ENCODE measurements at places on chromosomes 1 and 21.
A peak's percentile ranks its signal among the peaks of the same experiment; 100 is the strongest.

DNA sequence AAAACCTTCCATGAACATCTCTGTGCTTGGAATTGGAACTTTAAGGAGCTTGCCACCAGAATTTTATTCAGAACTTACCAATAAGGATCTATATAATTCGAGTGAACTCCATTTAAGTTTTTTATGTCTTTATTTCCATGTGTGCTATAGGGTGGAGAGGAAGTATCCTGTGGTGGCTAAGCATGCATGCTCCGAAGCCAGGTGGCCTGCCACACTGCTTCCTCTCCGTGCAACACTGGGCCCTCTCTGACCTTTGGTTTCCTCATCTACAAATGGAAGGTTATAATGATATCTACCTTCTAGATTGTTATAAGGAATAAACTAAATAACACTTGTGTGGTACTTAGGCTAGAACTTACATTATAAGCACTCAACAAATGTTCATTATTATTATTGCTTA is 382.1 kb downstream of the PTPRC start:
- DNase-seq, result no peak

DNA sequence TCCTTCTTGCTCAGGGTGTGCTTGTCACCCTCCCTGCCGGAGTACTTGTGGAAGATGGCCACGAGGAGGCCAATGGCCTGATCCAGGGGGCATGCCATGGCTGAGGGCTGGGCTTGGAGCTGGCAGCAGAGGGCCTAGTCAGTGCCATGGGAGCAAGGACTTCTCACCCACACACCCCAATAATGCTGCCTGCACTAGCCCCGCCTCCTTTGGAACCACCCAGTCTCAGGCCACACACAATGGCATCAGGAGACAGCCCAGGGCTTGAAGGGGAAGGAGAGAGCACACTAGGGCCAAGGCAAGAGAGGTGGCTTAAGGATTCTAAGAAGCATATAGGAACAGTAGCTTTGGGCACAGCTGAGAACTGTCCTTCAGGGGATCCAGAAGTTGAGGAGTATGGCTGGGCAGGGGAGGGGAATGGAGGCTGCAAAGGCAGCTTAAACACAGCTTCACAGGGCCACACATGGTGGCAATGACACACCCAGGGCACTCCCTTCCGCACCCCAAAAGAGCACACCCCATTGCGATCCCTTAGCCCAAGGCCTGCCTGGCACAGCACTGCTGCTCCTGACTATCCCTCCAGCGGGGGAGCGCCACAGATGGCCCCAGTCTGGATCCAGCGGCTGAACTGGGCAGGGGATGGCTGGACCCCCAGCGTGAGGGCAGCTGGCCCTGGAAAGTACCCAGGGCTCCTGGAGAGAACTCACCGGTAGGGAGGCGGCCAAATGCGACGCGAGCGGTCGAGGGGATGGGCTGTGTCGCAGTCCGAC is at the start of gene S100A6:
Gene S100A6 (minus strand): TSS at position 750 of the 770 bp plus-strand sequence. CDS start 652 bp downstream, at position 98.
- DNase-seq, result peak; percentile 64

- peak; percentile 76 for DNase-seq
These were observed 110.5 kb downstream of the CNIH3 start for GRCh38 chr1:224726441-224727182.

- DNase-seq, result peak; percentile 79
These were observed 90.5 kb upstream of the TLR5 start for GRCh38 chr1:223233410-223234169.

DNA sequence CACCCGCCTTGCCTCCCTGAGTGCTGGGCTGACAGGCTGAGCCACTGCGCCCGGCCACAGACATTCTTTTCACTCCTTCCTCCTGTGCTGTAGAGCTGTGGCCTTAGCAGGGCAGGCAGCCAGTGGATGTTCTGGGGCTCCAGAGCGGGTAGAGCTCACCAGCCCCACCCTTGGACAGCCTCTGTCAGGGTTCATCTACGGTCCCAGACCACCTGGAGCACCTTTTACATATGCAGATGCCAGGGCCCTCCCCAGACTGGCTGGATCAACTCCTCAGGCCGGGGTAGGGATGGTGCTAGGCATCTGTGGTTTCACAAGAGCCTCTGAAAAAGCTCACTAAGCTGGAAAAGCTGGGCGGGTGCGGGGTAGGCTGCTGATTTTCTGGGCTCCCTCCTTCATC is 4.6 kb downstream of the ATP13A2 start:
- no peak for DNase-seq

DNA sequence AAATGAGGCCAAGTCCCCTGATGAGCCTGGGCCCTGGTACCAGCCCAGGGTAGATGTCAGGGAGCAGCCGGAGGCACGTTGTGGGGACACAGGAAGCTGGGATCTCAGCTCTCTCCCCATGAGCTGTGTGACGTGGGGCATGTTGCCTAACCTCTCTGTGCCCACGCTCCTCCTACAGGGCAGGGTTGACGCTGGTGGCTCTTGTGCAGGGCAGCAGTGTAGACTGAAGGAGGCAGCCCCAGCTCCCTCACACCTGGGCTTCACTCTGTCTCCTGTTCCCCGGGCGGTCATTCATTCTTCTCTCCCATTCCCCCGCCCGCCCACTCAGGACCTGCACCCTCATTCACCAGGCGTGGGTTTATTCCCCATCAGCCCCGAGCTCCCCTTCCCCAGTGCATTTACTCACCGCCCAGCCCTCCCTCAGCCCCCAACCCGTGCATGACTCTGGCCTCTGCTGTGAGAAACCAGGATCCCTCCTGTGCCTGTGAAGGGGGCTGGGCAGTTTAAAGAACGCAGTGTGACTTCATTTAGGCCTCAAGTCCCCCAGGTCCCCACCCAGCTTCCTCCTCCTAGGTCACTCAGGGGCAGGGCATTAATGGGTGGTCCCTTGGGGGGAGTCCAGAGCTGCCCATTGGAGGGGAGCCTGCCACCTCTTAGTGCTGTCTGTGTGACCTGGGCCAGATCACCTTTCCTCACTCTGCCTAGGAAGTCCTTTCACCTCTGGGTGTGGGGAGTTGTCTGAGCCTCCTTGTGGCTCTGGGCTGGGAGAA is 285.7 kb downstream of the PTPRU start:
- no peak for DNase-seq

Measured in EH (cell line).